T-cell (primary cell): ENCODE measurements at places on chromosomes 2 and 18.

GRCh38 chr18:75346671-75347070 is 80.8 kb downstream of the SMIM21 start:
- H3K4me1 ChIP-seq: no peaks in the 10 kb centered on the region
- H3K36me3 ChIP-seq: no peaks in the 10 kb centered on the region
- H3K4me3 ChIP-seq: no peak overlapping the region
- DNase-seq: no peak

DNA sequence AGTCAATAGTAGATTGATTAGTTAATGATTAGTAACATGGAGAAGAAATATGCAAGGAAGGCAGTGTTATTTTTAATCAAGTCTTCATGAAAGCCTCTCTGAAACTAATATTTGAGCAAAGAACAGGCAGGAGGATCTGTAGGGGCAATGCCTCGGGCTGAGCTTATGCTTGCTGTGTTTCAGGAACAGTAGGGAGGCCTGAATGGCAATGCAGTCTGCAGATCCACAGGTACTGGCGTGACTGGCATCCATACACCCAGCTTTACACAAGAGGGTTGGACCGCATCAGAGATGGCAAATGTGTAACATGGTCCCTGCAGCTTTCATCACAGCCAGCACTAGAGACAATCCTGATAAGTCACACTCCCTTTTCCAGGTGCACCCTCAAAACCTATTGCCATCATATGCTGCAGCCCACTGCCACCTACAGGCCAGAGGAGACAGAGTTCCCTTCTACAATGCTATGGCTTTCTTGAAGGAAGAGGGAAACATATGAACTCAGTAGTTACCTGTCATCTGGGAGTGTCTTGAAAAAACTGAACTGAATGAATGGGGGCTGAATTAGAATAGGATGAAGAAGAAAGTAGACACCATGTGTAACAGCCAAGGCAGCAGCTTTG is 582.4 kb upstream of the RAB6C start:
- H3K36me3 ChIP-seq: no peaks in the 10 kb centered on the region
- no peak overlapping the region for H3K4me3 ChIP-seq
- no peak overlapping the region for H3K27ac ChIP-seq

GRCh38 chr2:102315921-102316320 is 4.6 kb downstream of the IL1RL1 start:
- no peak for DNase-seq
- H3K27me3 ChIP-seq: no peaks in the 10 kb centered on the region
- no peaks in the 10 kb centered on the region for H3K4me1 ChIP-seq
- H3K4me3 ChIP-seq: no peak overlapping the region
- no peak overlapping the region for H3K27ac ChIP-seq
- no peaks in the 10 kb centered on the region for H3K36me3 ChIP-seq

DNA sequence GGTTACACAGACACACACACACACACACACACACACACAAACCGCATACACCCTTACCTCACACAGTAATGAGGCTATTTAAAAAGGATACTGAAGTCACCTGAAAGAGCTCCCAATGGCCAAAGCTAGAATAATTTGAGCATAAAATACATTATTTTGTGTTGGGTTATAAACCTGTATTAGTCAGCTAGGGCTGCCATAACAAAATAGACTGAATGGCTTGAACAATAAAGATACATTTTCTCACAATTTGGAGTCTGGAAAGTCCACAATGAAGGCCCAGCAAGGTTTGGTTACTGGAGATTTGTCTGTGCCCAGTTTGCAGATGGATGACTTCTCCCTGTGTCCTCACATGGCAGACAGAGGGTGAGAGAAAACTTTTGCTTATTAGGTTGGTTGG is 605.4 kb upstream of the REG3G start:
- no peaks in the 10 kb centered on the region for H3K27me3 ChIP-seq
- no peaks in the 10 kb centered on the region for H3K36me3 ChIP-seq
- H3K4me1 ChIP-seq: no peaks in the 10 kb centered on the region
- no peak overlapping the region for H3K27ac ChIP-seq
- no peak for DNase-seq

DNA sequence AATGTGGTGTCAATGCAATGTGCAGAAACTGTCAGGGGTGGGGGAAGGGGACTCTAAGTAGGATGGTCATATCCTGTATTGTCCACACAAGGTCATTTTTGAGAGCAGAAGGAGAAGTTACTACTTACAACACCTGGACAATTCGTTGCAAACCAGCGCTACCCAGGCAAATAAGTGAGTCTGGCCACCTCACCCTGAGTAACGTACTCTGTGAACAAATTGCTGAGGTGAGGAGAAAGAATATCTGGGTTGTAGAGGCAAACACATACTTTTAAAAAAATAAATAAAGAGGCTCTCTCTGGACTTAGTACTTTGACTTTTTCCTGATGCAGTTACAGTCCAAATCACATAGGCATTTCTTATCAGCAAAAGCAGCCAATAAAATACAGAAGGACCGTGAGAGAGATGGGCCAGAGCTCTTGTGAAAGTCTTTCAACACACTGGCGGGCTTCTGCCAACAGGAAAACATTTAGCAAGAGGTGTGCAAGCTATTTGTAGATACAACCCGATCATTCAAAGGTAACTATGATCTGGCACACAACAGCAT is 268.2 kb upstream of the ID2 start:
- H3K27me3 ChIP-seq: no peaks in the 10 kb centered on the region
- no peak for DNase-seq
- H3K4me1 ChIP-seq: no peaks in the 10 kb centered on the region
- no peaks in the 10 kb centered on the region for H3K36me3 ChIP-seq
- H3K27ac ChIP-seq: no peak overlapping the region

DNA sequence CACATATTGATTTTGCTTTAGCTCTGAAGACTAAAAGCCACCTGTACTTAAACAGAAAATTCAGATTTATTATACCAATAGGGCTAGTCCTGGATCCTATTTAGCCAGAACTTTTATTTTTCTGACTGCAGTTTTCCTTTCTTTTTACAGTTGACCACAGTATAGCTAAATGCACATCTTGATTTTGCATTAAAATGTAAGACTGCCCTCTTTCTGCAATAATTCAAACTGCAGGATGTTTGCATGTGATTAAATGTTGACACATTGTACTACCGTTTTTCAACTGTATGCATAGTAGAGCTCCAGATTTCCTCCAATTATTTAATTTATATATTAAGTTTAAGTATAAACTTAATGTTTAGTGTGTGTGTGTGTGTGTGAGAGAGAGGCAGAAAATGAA is 1262.9 kb downstream of the SUCLG1 start:
- no peaks in the 10 kb centered on the region for H3K36me3 ChIP-seq
- no peak overlapping the region for H3K27ac ChIP-seq
- no peak for DNase-seq
- no peaks in the 10 kb centered on the region for H3K27me3 ChIP-seq

DNA sequence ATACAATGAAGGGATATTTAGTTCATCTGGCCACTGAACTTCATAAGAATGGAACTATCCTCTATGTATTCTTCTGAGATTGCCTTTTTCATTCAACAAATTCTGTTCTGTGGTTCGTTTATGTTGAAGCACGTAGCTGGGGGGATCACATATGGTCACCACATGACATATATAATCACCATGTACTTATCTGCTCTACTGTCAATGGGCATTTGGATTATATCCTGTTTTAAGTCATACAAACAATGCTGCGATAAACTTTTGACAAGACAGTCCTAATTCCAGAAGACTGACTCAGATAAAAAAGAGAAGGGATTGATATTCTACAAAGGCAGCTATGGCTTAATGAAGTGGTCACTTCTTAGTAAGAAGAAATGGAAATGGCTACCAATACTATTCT is 116.0 kb upstream of the CCDC195 start:
- H3K4me3 ChIP-seq: no peak overlapping the region
- no peak overlapping the region for H3K27ac ChIP-seq
- H3K4me1 ChIP-seq: no peaks in the 10 kb centered on the region
- DNase-seq: no peak
